ENCODE measurements at places on chromosomes 3 and 15.

GRCh38 chr3:23254282-23254681, 51.2 kb downstream of the UBE2E2 start:
- DNase-seq, result no peak

DNA sequence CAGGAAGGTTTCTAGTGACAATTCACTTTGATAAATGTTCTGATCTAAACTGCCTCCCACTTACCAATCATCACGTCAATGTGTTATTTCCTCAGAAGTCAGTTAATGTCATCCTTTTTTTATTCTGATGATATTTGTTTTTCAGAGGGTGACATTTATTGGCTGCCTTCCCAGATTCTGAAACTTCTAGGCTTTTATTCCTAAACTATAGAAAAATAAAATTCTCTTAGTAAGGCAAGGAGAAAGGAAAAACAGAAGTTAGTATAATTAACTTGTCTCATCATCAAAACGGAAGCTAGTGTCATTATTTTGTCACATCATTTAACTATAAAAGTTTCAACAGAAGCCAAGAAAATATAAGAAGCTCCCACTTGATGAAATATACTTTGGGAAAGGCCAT, 100.0 kb upstream of the C3orf80 start:
- DNase-seq, result no peak

DNA sequence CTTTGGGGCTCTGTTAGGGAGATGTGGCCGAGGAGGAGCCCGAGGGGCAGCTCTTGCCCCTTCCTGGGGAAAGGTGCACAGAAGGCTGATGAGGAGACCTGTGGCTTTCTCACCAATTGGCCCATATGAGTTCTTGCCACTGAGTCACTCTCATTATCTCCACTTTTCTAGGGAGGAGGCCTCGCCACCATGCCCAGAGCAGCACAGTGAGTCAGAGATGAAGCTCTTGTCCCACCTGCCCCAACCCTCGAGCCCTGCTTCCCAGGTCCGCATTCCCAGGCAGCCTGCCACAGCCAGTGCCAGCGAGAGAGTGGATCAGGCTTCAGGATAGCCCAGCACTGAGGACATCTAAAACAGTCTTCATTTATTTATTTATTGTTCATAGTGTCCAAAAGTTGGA, 53.5 kb downstream of the AMOTL2 start:
- no peak for DNase-seq

DNA sequence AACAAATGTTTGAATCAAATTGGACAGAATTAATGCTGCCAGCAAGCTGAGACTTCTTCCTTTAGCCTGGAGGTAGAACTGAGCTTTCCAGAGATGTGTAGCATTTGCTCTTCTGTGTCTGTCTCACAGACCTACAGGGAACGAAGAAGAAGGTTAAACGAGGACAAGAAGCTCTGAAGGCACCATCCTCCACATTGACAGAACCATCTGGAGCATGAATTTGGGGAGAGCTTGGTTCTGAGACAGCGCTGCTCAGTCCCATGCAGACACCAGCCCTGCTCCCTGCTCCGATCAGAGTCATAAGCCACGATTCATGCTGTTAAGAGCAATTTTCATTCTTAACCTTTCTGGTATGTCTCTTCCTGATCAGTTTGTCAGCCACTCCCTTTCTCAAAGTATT, 7.7 kb upstream of the KY start:
- DNase-seq, result no peak

GRCh38 chr3:82293435-82293834, 532.0 kb upstream of the GBE1 start:
- DNase-seq, result no peak

- peak; percentile 97 for DNase-seq
Measured at GRCh38 chr15:74196175-74196574, 6.4 kb downstream of the STRA6 start.

GRCh38 chr15:43221422-43221821, 604 bp upstream of the EPB42 start:
- DNase-seq, result no peak

GRCh38 chr15:75721480-75721922, 8.9 kb upstream of the CSPG4 start:
- no peak for DNase-seq

DNA sequence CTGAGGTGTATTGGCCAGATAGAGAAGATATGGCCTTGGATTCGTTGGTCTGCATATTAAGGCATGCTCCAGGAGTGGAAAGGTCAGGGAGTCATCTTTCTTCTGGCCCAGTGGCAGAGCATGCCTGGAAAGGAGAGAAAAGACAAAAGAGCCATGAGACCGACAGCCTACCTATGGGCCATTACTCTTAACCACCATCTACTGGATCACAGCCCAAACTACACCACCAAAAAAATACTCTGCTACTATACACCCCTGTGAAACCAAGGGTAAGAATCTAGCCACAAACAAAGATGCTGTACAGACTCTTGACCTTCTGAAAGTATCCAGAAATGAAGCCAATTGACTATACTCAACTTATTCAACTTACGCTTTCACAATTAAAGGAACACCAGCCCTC, 96.1 kb upstream of the PLSCR5 start:
- no peak for DNase-seq

DNA sequence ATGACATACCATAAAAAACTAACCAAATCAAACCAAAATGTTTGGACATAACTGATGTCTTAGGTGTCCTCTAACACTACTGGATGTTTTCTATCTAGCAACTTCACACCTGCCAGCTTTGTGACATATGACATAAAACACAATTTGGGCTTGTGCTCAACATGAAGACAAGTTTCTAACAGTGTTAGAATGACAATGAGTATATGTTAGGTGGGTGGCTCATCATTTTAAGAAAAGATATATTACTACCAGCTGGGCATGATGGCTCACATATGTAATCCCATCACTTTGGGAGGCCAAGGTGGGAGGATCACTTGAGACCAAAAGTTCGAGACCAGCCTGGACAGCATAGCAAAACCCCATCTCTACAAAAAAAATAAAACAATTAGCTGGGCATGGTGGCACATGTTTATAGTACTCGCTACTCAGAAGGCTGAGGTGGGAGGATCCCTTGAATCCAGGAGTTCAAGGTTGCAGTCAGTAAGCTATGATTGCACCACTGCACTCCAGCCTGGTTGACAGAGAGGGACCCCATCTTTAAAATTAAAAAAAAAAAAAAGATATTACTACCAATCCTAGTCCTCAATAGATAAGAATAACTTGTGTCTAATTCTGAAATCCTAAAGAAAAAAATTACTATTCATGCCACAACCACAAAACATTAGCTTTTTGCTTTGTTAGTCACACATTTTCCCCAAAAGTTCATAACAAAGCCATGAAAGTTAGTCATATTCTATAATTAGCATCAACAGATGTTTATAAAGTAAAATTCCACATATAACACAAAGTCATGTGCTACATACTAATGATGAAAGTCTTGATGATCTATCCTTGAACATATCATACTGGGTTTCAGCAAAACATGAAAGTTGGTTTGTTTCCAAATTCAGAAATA, 59.9 kb downstream of the LRRFIP2 start:
- peak; percentile 91 for DNase-seq

DNA sequence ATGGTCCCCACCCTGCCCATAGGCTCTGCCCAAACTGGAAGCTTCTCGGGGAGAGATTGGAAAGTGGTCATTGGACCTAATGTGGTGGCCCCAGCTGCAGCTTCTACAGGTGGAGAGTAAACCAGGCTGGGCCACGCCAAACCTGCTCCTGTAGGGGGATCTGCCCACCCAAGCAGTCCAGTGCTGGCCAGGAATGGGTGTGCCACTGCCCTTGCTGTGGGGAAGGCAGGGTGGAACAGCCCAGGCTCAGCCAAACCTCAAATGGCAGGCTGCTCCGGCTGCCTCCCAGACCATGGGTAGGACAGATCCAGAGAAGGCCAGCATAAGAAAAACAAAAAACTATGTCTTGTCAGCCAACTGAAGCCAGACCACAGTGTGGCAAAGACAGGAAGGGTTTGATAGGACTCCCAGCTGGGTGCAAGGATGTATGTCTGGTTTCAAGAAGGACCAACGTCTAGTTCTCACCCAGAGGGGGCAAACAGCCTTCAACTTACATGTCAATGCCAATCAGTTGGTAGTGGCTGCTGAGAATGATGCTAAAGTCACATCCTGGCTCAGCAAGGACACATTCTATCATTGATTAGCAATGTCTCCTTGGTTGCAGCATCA, 267.3 kb downstream of the UACA start:
- no peak for DNase-seq

- no peak for DNase-seq
Measured at GRCh38 chr15:100708916-100709315, 106.5 kb downstream of the ASB7 start.

Measured in AG10803 (cell line).